ENCODE measurements at places on chromosomes 6 and 20. TPM values are rescaled to one million over a fixed set of nuclear protein-coding genes. Genes with fewer than 3 reads are reported as not detected.

GRCh38 chr6:150491131-150491810, 108.4 kb upstream of the PLEKHG1 start:
- no peaks in the 10 kb centered on the region for H3K27me3 ChIP-seq
- no peak overlapping the region for H3K4me3 ChIP-seq
- no peaks in the 10 kb centered on the region for H3K36me3 ChIP-seq

- H3K4me3 ChIP-seq: peak overlapping the region; percentile 17
- peaks cover 24% of the 10 kb centered on the region for H3K4me1 ChIP-seq
- DNase-seq: no peak
- H3K27ac ChIP-seq: peak overlapping the region; percentile 77
Observed at GRCh38 chr20:1897965-1898464, 2.8 kb downstream of the SIRPA start.

- no peak overlapping the region for H3K27ac ChIP-seq
- no peaks in the 10 kb centered on the region for H3K27me3 ChIP-seq
- H3K4me3 ChIP-seq: no peak overlapping the region
- H3K36me3 ChIP-seq: no peaks in the 10 kb centered on the region
- peaks cover 3% of the 10 kb centered on the region for H3K4me1 ChIP-seq
Observed at GRCh38 chr6:25395731-25396130, 116.6 kb downstream of the CARMIL1 start.

DNA sequence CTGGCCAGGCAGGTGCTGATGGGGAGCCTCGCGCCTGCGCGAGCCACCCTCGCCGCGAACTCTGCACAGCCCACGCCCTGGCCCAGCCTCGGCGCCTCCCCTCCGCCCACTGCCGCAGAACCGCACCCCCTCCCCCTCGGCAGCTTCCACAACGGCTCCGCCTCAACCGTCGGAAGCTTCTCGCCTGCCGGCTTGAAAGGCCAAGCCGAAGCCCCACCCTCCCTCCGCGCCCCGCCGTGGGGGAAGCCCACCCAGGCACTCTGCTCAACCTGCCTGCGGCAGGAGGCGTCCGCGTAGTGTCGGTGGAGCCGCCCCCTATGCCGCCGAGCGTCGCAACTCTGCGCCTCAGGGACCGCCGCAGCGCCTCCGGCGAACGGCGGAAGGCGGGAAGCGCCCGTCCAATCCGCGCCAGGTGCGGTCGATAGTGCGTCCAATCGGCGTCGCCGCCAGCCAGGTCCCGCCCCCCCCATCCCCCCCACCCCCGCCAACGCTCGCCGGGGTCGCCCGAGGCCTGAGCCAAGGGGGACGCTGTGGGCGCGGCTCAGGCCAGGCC, at the start of gene SYCP2:
Gene SYCP2, minus strand, starts transcription at position 342 of the 553 bp plus-strand sequence. CDS start 11,224 bp downstream, outside the sequence.
- peak within 1 kb of the TSS; percentile 71 for H3K4me3 ChIP-seq
- no peaks in the 10 kb centered on the region for H3K36me3 ChIP-seq
- no peaks in the 10 kb centered on the region for H3K27me3 ChIP-seq
- peak; percentile 78 for DNase-seq

- peaks cover 15% of the 10 kb centered on the region for H3K36me3 ChIP-seq
- DNase-seq: no peak
- no peak overlapping the region for H3K27ac ChIP-seq
Observed at GRCh38 chr6:28378644-28379043, 20.9 kb downstream of the ZSCAN12 start.

DNA sequence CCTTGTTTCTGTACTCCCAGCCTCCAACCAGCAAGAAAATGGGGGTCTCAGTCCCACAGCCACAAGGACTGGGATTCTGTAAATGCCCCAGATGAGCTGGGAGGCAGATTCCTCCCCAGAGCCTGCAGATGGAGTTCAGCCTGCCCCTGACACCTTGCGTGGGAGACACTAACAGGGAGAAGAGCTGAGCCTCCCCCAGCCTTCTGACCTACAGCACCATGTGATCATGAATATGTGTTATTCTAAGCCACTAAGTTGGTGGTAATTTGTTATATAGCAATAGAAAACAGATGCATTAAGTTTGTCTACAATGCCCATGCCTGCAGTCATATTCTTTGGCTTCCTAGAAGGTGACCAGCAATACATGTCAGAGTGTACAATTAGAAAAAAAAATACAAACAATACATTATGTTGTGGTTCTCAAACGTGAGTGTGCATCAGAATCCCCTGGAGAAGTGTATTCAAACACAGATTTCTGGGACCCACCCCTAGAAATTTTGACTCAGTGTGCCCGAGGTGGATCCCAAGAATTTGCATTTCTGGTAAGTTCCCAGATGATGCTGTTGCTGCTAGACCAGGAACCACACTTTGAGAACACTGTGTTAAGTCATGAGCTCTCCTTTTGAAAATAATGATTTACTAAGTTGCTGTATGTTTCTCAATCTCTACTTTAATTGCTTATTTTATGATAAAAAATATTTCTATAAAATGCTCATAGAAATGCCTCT, 39.9 kb downstream of the SLC22A3 start:
- H3K36me3 ChIP-seq: no peaks in the 10 kb centered on the region
- H3K4me3 ChIP-seq: no peak overlapping the region
- H3K27me3 ChIP-seq: no peaks in the 10 kb centered on the region
- H3K4me1 ChIP-seq: no peaks in the 10 kb centered on the region
- H3K27ac ChIP-seq: no peak overlapping the region

DNA sequence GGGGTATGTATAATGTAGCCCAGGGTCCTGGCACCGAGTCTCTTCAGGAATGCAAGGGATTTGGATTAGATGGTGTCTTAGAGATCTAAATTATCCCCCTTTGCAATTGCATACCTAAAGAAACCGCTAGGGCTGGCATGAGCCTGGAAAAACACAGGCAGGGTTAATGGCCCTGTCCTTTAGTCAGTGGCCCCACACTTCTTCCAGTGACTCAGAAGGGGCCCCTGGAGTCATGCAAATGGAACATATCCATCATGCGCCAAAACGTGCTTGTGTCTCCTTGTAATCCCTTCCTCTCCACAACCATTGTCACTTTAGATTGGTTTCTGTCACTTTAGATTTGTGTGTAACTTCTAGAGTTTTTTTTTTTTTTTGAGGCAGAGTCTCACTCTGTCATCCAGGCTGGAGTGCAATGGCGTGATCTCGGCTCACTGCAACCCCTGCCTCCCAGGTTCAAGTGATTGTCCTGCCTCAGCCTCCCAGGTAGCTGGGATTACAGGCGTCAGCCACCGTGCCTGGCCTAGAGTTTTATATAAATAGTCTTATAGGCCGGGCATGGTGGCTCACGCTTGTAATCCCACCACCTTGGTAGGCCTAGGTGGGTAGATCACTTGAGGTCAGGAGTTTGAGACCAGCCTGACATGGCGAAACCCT, 8.7 kb upstream of the MYBL2 start:
- H3K4me1 ChIP-seq: no peaks in the 10 kb centered on the region
- no peaks in the 10 kb centered on the region for H3K27me3 ChIP-seq
- peak overlapping the region; percentile 77 for H3K4me3 ChIP-seq
- H3K27ac ChIP-seq: no peak overlapping the region
- H3K36me3 ChIP-seq: no peaks in the 10 kb centered on the region

DNA sequence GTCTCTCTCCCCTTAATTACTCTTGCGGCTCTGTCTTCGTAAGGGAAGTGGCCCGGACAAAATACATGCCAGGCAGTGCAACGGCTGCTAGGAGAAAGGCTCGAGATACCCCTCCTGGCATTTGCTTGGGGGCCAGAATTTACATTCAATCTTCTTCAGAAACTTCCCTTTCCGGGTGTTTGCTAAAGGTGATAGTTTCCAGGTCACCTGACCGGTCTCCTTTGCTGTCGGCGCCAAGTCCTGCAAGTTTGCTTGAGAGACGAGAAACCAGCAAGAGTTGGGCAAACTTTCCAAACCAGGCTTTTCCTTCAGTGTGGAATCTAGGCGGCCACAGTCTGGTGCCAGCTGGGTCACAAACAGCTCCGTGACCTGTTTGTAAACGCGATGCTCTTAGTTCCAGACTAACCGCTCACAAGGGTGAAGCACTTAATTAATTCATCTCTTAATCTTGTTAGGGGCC, 563 bp upstream of the SRSF3 start:
- DNase-seq: peak; percentile 79
- peaks cover 16% of the 10 kb centered on the region for H3K4me1 ChIP-seq
- peak overlapping the region; percentile 100 for H3K27ac ChIP-seq
- H3K36me3 ChIP-seq: peaks cover 22% of the 10 kb centered on the region
- H3K27me3 ChIP-seq: no peaks in the 10 kb centered on the region

DNA sequence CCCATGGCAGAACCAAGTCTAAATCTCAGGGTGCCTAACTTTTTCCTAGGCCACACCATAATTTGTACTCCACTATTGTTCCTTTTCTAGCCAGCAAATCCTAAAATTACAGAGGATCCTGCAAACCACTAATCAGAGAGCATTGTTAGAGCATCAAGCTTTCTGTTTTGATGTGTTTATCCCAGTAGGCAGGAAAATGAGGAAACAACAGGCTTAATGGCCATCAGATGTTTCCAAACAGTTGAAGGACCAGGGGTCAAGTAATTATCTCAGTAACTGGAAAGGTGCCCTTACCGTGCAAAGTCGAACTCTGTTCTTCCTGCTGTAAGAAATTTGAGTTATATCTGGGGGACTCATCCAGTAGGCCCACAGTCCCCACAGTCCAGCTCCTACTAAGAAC, 58.7 kb downstream of the RALY start:
- H3K36me3 ChIP-seq: no peaks in the 10 kb centered on the region
- no peak overlapping the region for H3K4me3 ChIP-seq
- peaks cover 50% of the 10 kb centered on the region for H3K4me1 ChIP-seq
- no peaks in the 10 kb centered on the region for H3K27me3 ChIP-seq

GRCh38 chr20:45450097-45450818, 19.3 kb upstream of the WFDC2 start:
- H3K27me3 ChIP-seq: no peaks in the 10 kb centered on the region
- no peaks in the 10 kb centered on the region for H3K36me3 ChIP-seq
- peaks cover 8% of the 10 kb centered on the region for H3K4me1 ChIP-seq
- no peak overlapping the region for H3K4me3 ChIP-seq
- no peak for DNase-seq
- H3K27ac ChIP-seq: no peak overlapping the region

DNA sequence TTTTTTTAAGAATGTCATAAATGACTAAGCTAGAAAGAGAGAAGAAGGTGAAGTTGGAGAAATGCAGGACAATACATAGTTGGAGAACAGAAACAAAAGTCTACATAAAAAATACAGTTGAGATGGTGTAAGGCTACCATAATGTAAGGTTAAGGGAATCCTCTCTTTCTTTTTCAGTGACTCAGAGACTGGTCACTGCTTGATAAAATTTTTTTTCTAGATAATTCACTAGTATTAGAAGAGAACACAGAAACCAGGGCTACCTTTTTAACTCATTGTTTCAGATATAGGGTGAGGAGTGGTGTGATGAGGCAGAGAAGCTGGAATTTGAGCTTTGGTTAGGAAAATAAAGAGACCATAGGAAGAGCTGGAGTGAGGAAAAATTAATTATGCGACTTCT, 18.2 kb upstream of the EDN1 start:
- no peaks in the 10 kb centered on the region for H3K4me1 ChIP-seq
- H3K27ac ChIP-seq: no peak overlapping the region
- no peak for DNase-seq
- H3K27me3 ChIP-seq: no peaks in the 10 kb centered on the region
- no peak overlapping the region for H3K4me3 ChIP-seq

DNA sequence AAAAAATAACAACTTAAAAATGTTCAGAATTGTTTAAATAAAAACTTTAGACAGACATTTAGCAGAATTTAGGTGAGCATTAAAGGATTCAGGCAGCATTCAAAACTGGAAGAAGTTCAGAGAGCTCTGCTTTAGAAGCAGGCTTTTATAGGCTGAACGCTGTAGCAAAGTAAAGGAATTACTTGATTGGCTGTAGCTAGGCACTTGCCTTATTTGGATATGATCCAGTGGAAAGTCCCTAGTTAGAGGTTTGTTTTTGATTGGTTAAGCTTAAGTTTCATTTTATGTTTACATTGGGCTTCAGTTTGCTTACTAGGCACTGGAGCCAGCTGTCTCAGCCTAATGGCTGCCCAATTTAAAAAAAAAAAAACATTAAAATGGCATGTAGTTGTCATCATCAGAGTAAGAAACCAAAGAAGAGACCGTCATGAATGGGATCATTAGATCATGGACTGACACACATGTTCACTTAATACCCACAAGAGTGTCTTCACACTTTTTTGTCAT, 65.1 kb downstream of the CBFA2T2 start:
- H3K27ac ChIP-seq: peak overlapping the region; percentile 24
- H3K4me3 ChIP-seq: no peak overlapping the region
- peaks cover 17% of the 10 kb centered on the region for H3K4me1 ChIP-seq
- no peaks in the 10 kb centered on the region for H3K27me3 ChIP-seq

DNA sequence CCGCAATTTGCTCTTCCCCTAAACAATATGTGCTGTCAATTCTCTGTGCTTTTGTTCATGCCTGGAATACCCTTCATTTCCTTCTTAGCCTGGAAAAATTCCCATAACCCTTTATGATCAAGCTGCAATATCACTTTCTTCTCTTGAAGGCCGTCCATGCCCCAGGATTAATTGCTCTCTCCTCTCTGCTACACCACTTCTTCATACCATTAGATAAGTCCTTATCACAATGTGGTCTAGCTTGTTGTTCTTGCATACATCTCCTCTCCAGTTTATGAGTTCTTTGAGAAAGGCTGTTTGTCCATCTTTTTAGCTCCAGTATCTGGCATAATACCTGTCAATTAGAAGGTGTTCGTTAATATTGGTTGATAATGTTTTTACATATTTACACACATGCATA, 111.2 kb upstream of the SAMD5 start:
- no peak for DNase-seq
- H3K36me3 ChIP-seq: no peaks in the 10 kb centered on the region
- no peak overlapping the region for H3K4me3 ChIP-seq

DNA sequence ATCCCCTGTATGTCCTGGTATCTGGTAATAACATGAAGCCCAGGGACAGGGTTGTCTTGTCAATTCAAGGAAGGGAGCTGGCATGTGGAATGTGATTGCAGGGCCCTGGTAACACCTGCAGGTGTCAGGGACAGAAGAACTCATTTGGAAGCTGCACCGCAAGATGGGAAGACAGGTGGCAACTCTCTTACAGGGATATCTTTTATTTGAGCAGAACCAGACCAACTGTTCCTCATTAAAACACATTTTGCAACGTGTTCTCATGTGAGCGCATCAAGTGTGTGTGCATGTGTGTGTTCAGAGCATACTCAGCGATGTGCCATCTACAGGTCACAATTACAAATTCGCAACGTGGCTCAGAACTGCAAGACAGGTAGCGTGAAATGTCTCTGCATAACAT, 370.9 kb upstream of the SOX4 start:
- no peak overlapping the region for H3K4me3 ChIP-seq
- no peaks in the 10 kb centered on the region for H3K4me1 ChIP-seq
- H3K36me3 ChIP-seq: no peaks in the 10 kb centered on the region
- H3K27me3 ChIP-seq: no peaks in the 10 kb centered on the region
- H3K27ac ChIP-seq: no peak overlapping the region
- DNase-seq: no peak

GRCh38 chr6:157650261-157650640, 172.8 kb upstream of the SNX9 start:
- H3K4me3 ChIP-seq: no peak overlapping the region
- no peaks in the 10 kb centered on the region for H3K36me3 ChIP-seq
- no peak overlapping the region for H3K27ac ChIP-seq
- no peaks in the 10 kb centered on the region for H3K27me3 ChIP-seq
- DNase-seq: no peak
- H3K4me1 ChIP-seq: no peaks in the 10 kb centered on the region

- H3K36me3 ChIP-seq: no peaks in the 10 kb centered on the region
- no peak overlapping the region for H3K4me3 ChIP-seq
- peaks cover 29% of the 10 kb centered on the region for H3K4me1 ChIP-seq
- H3K27me3 ChIP-seq: no peaks in the 10 kb centered on the region
- no peak overlapping the region for H3K27ac ChIP-seq
Observed at GRCh38 chr20:64224351-64225170, 31.0 kb upstream of the PCMTD2 start.

GRCh38 chr6:169173532-169174268, 79.9 kb downstream of the THBS2 start:
- no peaks in the 10 kb centered on the region for H3K27me3 ChIP-seq
- H3K4me1 ChIP-seq: no peaks in the 10 kb centered on the region
- no peaks in the 10 kb centered on the region for H3K36me3 ChIP-seq
- no peak for DNase-seq
- no peak overlapping the region for H3K27ac ChIP-seq

SLC24A3 gene
- 13.1 TPM for total RNA-seq

ANKRD66 gene
- not detected for total RNA-seq

SLC35F1 gene
- total RNA-seq: 0.29 TPM

PRND gene
- total RNA-seq: 0.43 TPM

CCN6 gene
- not detected for total RNA-seq
